ENCODE measurements at places on chromosomes 12 and 14. TPM values are rescaled to one million over a fixed set of nuclear protein-coding genes. Genes with fewer than 3 reads are reported as not detected.

Gene RNASE3
- total RNA-seq = not detected

Gene SDSL
- 6.3 TPM for total RNA-seq

Gene HOXC12
- not detected for total RNA-seq

Gene DDX23
- total RNA-seq = 92.5 TPM

Gene CD27
- total RNA-seq = not detected

Gene ANO2
- total RNA-seq = not detected

Gene KLRG1
- total RNA-seq = 0.56 TPM

Gene NPAS3
- not detected for total RNA-seq

Gene RNF31
- 26.1 TPM for total RNA-seq

DNA sequence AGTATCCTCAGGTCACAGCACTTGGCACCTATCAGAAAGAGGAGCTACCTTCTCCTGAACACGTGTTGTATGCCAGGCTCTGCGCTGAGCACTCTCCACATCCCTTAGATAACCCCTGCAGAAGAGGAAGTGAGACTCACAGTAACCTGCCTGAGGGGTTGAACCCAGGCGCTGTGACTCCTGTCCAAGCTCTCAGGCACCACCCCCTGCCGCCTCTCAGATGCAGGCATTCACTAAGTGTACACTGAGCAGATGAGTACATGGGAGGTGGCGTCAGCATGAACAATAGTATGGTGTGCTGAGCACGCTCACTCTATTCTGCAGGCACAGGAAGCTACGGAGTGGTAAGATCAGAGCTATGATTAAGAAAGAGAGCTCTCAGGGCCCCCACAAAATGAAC lies 21.0 kb upstream of the RIC8B start:
- no peaks in the 10 kb centered on the region for H3K4me1 ChIP-seq
- peaks cover 2% of the 10 kb centered on the region for H3K27me3 ChIP-seq
- no peak overlapping the region for H3K27ac ChIP-seq

- no peak overlapping the region for H3K27ac ChIP-seq
- no peak overlapping the region for H3K4me3 ChIP-seq
- H3K27me3 ChIP-seq = no peaks in the 10 kb centered on the region
- no peak for DNase-seq
Observed at GRCh38 chr12:43638806-43639205, 86.8 kb upstream of the ADAMTS20 start.

DNA sequence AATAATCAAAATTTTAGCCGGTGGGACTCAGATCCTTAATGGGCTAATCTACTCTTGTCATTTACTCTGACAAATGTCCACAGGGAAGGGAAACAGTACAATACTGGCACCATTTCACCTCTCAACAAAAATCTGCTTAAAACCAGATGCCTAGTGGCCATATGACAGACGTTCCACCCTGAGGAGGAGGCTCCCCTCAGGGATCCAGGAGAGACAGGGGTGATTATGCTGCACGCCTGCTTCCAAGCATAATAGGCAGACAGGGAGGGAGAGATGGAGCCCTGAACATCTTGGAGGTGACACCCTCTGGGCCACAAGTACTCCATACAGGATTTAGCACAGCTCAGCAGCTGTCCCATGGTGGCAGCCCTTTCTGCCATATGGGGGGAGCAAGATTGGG lies 24.8 kb upstream of the AKAP6 start:
- H3K36me3 ChIP-seq = no peaks in the 10 kb centered on the region
- no peaks in the 10 kb centered on the region for H3K4me1 ChIP-seq
- no peak overlapping the region for H3K27ac ChIP-seq
- no peak for DNase-seq
- no peak overlapping the region for H3K4me3 ChIP-seq

GRCh38 chr14:29301571-29301970 lies 535.0 kb downstream of the FOXG1 start:
- no peaks in the 10 kb centered on the region for H3K27me3 ChIP-seq
- no peaks in the 10 kb centered on the region for H3K36me3 ChIP-seq
- no peak overlapping the region for H3K4me3 ChIP-seq
- H3K4me1 ChIP-seq = no peaks in the 10 kb centered on the region
- H3K27ac ChIP-seq = no peak overlapping the region

DNA sequence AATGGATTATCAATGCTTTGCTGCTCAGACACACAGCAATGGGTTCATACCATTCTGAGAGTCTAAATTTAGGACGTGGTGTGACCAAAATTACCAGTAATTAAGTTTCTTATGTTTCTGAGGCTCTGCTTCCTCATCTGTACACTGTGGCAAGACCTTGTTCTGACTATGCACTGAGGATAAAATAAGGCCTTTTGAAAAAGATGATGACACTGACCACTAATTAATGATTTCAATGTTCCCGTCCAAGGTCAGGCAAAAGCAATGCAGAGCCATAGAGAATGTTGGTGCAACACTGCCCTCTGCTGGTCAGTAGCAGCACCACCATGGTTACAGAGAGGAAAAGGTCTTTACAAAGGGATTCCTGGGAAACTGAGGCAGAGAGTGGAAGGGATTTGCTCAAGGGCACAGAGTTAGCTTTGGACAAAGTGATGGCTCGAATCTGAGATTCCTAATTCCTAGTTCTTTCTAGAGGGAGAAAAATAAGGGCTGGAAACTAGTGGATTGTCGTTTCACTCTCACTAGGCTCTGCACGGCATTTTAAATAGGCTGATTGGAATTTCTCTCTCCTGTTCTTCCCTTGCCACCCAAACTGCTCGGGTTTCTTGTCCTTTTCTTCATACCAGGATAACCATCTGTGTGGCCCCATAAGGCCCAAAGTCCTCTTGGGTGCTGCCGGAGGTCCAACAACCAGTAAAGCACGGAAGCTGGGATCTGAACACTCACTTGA lies 22.3 kb upstream of the P2RX7 start:
- no peaks in the 10 kb centered on the region for H3K36me3 ChIP-seq
- DNase-seq = peak; percentile 61
- no peak overlapping the region for H3K4me3 ChIP-seq
- H3K27me3 ChIP-seq = peaks cover 2% of the 10 kb centered on the region

DNA sequence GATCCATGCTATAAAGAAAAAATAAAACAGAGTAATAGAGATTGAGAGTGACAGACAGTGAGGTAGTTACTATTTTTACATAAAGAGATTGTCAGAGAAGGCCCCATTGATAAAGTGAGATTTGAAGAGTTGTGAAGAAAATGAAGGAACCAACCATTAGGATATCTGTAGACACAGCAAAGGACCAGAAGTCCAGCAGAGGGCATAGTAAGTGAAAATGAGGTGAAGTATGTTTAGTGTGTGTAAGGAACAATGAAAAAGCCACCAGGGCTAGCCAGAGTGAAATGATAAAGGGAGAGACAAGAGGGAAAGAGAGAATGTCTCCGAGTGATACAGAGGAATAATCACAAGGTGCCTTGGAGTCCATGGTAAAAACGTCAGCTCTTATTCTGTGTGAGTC lies 411.0 kb downstream of the NELL2 start:
- H3K27ac ChIP-seq = no peak overlapping the region
- H3K36me3 ChIP-seq = no peaks in the 10 kb centered on the region
- no peaks in the 10 kb centered on the region for H3K27me3 ChIP-seq
- H3K4me3 ChIP-seq = no peak overlapping the region

- no peak overlapping the region for H3K27ac ChIP-seq
- H3K4me3 ChIP-seq = no peak overlapping the region
- H3K27me3 ChIP-seq = no peaks in the 10 kb centered on the region
- no peak for DNase-seq
Observed at GRCh38 chr14:71773898-71774481, 158.2 kb upstream of the RGS6 start.

- peaks cover 16% of the 10 kb centered on the region for H3K4me1 ChIP-seq
- peak within 1 kb of the TSS; percentile 69 for H3K4me3 ChIP-seq
- H3K27ac ChIP-seq = peak within 1 kb of the TSS; percentile 83
- H3K36me3 ChIP-seq = no peaks in the 10 kb centered on the region
- H3K27me3 ChIP-seq = no peaks in the 10 kb centered on the region
Observed at GRCh38 chr14:99603471-99604277, at the start of gene CCDC85C. Gene CCDC85C, minus strand, starts transcription at chr14:99604207. Its CDS starts 248 bp downstream, at chr14:99603959.

- no peaks in the 10 kb centered on the region for H3K27me3 ChIP-seq
- DNase-seq = no peak
- H3K4me3 ChIP-seq = no peak overlapping the region
- H3K4me1 ChIP-seq = no peaks in the 10 kb centered on the region
- no peak overlapping the region for H3K27ac ChIP-seq
Observed at GRCh38 chr14:84527706-84528105, 1002.2 kb upstream of the FLRT2 start.

DNA sequence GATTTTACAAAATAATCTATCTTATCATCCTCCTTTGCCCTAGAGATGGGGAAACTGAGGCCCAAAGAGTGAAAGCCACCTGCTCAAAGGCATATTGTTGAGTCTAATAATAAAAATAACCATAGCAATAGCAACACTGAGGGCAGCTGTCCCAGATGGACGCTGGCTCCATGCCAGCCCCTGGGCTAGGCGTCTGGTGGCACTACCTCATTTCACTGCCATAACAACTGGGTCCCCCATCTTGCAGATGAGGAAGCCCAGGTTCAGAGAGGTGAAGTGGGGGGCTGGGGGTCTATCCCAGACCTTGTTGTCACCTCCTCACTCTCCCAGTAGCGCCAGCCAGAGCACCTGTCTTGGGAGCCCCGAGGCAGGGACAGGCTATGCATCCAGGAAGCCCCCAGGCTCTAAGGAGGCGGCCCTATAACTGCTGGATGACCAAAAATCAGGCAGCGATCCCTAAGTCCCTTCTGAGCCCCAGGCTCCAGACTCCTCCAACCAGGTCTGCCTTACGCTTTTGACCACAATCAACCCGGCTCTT lies 12.8 kb downstream of the BDKRB2 start:
- no peak for DNase-seq
- peaks cover 38% of the 10 kb centered on the region for H3K4me1 ChIP-seq
- no peaks in the 10 kb centered on the region for H3K27me3 ChIP-seq
- peaks cover 77% of the 10 kb centered on the region for H3K36me3 ChIP-seq
- H3K4me3 ChIP-seq = no peak overlapping the region
- H3K27ac ChIP-seq = no peak overlapping the region

DNA sequence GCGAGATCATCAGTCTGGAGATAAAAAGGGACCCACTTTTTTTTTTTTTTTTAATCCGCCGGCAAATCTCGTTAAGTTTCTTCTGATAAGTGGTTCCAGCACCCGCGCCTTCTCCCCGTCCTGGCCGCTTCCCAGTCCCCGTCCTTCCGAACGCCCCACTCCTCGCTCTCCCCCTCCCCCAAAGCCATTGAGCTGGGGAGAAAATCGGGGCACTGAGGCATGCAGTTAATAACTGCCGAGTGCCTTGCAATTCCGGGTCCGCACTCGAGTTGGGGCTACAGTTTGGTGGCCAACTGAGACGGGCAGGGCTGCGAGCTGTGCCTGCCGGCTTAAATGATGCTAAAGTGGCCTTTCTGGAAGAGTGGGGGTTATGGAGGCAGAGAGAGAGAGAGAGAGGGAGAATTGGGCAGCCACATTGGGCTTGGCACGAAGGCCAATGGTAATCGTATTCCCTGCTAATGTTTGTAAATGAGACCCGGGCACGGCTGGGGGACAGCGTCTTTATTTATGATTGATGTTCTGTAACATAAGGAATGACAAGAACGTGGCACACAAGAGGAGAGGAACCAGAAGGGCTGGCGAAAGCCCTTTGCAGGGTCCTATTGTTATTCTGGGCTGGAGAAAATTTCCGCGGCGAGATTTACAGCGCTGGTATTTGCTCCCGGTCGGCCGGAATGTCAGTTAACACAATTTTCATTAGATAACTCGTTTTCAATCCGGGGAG lies 115.4 kb upstream of the MYL2 start:
- no peaks in the 10 kb centered on the region for H3K4me1 ChIP-seq
- no peak overlapping the region for H3K4me3 ChIP-seq
- H3K36me3 ChIP-seq = no peaks in the 10 kb centered on the region
- H3K27me3 ChIP-seq = peaks cover 42% of the 10 kb centered on the region
- no peak overlapping the region for H3K27ac ChIP-seq

- DNase-seq = no peak
- H3K36me3 ChIP-seq = no peaks in the 10 kb centered on the region
- no peaks in the 10 kb centered on the region for H3K4me1 ChIP-seq
- no peak overlapping the region for H3K27ac ChIP-seq
- no peak overlapping the region for H3K4me3 ChIP-seq
Observed at GRCh38 chr12:7624478-7624877, 41.2 kb downstream of the APOBEC1 start.

DNA sequence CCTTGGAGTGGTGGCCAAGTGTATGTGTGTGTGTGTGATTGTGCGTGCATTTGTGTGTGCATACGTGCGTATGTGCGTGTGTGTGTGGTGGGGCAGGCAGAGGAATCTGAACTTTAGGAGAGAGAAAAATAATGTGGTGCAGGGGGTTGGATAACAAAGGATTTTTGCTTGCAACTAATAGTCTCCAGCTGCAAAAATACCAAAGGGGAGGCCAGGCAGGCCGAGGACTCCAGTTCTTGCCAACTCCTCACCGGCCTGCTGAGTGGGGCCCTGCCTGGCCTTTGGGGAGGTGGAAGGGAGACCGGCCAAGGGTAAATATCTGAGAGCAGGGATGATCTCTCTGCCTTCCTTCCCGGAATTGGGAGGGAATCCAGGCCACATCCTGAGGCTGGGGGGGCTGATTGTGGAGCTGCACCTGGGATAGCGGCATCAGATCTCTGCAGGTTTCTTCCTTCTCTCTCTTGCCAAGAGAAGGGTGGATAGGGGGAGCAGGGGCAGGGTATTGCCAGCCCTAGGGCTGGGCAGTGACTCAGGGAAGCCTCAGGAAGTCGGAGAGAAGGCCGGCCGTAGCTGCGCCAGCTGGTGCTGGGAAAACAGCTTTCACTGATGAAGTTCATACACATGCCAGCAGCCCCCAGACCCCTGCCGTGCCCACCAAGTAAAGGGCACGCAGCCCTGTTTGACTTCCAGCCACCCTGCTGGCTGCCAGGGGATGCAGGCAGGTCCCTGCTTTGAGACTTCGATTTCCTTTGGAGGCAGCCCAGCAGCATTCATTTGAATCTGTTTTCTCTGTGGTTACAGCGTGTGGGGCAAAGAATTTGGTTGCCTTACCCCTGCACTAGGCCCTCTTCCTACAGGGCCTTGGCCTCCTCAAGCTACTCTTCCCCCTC lies 4.6 kb upstream of the LRP1-AS start:
- DNase-seq = peak; percentile 74
- no peak overlapping the region for H3K4me3 ChIP-seq
- peaks cover 70% of the 10 kb centered on the region for H3K36me3 ChIP-seq
- peak overlapping the region; percentile 81 for H3K27ac ChIP-seq
- peaks cover 53% of the 10 kb centered on the region for H3K4me1 ChIP-seq

GRCh38 chr12:116060764-116061163 lies 216.7 kb downstream of the MED13L start:
- no peak overlapping the region for H3K27ac ChIP-seq
- no peaks in the 10 kb centered on the region for H3K27me3 ChIP-seq
- no peaks in the 10 kb centered on the region for H3K36me3 ChIP-seq

DNA sequence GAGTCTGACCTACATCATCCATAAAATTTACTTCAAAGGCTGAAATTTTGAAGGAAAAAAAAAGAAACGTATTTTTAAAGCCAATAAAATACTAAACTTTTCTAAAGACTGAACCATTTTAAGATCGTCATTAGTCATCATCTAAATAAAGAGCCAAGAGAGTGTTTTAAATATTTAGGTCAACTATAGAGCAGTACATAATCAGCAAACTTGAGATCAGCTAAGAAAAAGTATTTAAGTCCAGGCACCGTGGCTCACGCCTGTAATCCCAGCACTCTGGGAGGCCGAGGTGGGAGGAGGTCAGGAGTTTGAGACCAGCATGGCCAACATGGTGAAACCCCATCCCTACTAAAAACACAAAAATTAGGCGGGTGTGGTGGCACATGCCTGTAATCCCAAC lies 35.5 kb downstream of the HECTD1 start:
- DNase-seq = peak; percentile 61
- peaks cover 37% of the 10 kb centered on the region for H3K36me3 ChIP-seq
- H3K27ac ChIP-seq = peak overlapping the region; percentile 61
- peaks cover 6% of the 10 kb centered on the region for H3K4me1 ChIP-seq
- H3K27me3 ChIP-seq = no peaks in the 10 kb centered on the region
- no peak overlapping the region for H3K4me3 ChIP-seq

GRCh38 chr12:12891881-12892355 lies 556 bp downstream of the GPRC5A start:
- H3K4me3 ChIP-seq = peak overlapping the region; percentile 72
- no peak for DNase-seq
- H3K27ac ChIP-seq = peak overlapping the region; percentile 78
- H3K4me1 ChIP-seq = peaks cover 10% of the 10 kb centered on the region
- H3K36me3 ChIP-seq = peaks cover 4% of the 10 kb centered on the region

Data from IMR-90 (cell line).